ENCODE measurements at places on chromosomes 5 and 9. TPM values are rescaled to one million over a fixed set of nuclear protein-coding genes. Genes with fewer than 3 reads are reported as not detected.

DNA sequence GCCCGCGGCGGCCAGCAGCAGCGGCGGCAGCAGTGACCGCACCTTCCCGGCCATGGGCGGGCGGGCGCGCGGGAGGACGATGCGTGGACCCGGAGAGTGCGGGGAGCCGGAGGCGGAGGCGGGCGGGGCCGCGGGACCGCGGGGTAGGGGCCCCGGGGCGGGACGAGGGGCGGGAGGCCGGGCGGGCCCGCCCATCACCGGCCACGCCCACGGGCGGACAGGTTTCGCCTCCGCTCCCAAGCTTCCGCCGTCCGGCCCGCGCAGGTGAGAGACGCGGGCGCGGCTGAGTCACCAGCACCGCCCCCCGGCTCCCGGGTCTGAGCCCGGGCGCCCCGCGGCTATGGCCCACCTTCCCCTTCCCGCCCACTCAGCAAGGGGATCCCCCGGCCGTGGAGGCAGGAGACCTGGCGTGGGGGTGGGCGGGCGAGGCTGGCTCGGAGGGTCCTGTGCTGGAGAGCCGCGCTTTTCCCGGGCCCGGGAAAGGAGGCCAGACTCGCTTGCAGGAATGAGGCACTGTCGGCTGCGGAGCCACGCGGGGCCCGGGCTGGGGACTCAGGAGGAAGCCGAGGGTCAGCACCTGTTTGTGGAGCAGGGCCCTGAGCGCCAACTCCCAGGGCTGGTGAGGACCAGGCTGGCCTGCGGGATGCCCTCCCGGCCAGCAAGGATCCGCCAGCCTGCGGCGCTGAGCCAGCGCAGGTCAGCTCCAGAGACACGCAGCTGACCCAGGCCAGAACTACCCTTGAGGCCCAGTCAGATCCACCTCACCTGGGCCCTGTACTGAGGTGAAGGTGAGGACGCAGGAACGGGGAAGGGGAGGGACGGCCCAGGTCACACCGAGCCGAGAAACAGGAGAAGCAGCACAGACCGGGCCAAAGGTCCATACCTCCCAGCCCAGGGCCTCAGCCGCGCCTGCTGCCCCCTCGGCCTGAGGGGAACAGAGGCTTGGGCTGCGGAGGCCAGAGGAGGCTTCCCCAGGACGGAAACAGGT is at the start of gene ENTPD2:
TSS of gene ENTPD2 (minus strand) at position 118 of the 988 bp plus-strand sequence. CDS start at position 54, 64 bp downstream.
- DNase-seq: no peak

GRCh38 chr5:140631036-140631417 is 1.9 kb downstream of the CD14 start:
- no peak for DNase-seq

DNA sequence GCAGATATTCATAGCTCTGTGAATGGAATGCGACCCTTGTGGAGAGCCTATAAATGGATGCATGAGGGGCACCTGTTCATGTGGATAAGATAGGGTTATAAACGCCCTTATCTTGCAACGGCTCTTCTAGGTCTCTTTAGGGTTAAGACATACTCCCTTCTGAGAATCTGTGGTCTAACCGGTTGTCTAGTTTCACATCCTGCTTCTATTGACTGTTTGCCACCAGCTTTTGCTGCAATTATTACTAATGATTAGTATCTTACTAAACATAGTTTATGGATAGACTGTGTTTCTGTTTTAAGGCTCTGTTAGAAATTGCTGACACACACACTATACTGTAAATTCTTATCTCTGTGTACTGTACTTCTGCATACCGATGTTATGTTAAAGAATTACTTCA is 198.9 kb upstream of the CYLC2 start:
- DNase-seq: no peak

- DNase-seq: no peak
These were observed 8.5 kb upstream of the ITGA1 start for GRCh38 chr5:52779213-52779612.

DNA sequence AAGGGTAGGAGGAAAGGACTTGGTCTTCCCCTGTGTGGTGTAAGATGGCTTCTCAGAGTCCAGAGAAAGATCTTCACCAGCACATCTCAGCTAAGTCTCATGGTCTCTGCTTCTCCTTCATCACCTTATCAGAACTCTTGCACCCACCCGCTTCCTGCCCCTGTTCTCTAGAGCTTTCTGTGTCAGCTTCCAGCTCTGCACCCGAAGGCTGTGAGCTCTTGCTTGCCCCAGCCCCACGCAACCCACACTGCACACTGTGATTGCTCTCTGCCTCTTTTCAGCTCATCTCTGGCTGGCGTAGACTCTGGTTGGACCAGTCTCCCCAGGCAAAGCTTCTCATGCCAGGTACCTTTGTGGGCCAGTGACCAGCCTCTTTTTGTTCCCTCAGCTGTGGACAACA is 93.2 kb upstream of the RAPGEF1 start:
- no peak for DNase-seq

PRELID2 gene
- polyA plus RNA-seq: 4.3 TPM

LCN2 gene
- polyA plus RNA-seq: not detected

MLLT3 gene
- polyA plus RNA-seq: 32.1 TPM

SPATA31E1 gene
- not detected for polyA plus RNA-seq

- DNase-seq: no peak
These were observed 23.4 kb downstream of the GLT6D1 start for GRCh38 chr9:135615666-135616618.

DNA sequence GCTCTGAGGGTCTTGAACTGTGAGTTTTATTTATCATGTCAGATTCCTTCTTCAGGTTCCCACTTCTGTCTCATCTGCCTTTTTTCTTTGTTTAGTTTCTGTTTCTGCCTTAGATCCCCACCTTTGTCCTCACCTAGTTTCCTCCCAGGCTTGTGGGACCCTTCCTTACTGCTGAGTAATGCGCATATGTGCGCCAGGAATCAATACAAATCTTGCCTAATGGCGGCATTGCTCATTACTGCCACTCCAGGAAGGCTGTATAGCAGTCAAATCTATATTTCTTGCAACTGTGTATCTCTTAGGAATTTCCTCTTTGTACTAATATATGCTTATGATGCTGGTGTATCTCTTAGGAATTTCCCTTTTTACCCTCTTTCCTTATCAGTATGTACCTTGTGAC is 465.4 kb downstream of the DMRT2 start:
- no peak for DNase-seq

GRCh38 chr9:113973226-113973625 is 97.1 kb downstream of the ZNF618 start:
- no peak for DNase-seq

MYORG gene
- 0.21 TPM for polyA plus RNA-seq

DNA sequence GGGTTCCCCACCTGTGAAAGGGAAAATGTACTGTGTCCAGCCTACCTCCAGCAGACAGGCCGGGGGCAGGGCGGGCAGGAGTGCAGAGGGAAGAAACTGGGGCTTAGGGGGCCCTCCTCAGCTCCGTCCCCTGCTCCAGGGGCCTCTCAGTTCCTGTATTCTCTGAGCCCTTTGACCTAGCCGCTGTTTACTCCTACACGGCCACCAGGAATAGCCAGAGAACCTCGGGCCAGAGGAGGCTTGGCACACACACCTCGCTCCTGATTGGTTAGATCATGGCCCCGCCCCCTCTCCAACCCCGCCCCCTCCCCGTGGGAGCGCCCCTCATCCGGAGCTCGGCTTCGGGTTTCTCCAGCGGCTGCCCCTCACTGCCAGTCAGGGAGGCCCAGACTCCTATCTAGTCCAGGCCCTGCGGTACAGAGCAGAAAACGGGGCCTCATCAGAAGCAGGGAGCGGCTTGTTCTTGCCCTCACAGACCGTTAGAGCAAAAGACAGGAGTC is 2.2 kb downstream of the ST6GALNAC6 start:
- DNase-seq: no peak

DNA sequence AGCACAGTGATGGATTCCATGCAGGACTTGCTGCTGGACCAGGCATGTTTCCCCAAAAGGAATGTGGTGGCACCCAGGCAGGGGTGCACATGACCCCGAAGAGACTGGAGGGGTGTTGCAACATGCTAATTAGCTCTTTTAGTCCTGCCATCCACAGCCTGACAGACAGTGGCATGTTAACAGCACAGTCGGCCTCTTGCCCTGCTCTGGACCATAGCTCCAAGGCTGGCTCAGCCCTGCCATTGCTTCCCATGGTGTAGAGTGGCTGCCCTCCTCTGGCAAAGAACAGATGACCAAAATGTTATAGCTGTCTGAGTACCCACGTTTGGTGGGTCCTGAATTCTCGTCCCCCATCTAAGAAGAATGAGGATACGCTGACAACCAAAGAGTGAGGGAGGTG is 736.4 kb upstream of the PTPRD start:
- DNase-seq: no peak

DNA sequence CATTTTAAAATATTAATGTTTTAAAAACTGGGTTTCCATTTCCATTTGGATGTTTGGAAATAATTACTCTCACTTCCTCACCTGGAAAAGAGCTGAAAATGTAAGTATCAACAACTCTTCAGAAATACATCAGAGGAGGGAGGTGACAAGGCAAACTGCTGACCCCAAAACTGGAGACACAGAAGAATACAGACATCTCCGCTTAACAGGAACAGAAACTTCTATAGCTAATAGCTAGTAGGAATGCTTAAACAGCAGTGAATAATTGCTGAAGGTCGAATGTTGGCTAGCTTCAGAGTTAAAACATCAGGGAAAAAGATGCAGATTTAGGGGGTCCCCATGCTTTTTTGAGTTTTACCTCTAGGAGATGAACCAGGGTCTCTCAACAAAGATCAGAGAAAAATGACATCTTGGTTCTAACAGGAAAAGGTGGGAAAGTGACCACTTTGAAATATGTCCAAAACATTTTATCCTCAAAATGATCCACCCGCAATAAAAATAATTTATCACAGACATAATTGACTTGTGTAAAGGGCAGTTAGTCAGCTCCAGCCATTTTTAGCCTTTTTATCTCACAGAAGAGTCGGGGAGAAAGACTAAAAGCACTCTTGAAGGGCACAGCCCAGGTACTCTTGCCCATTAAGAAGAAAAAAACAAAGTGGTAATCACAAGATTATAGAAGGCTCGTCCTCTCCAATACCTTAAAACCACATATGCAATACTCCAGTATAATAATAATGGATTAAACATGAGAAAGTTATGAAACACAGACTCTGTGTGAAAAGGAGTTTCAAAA is 1474.9 kb downstream of the EFNA5 start:
- no peak for DNase-seq

GRCh38 chr9:4400731-4401130 is 89.5 kb upstream of the SLC1A1 start:
- no peak for DNase-seq

- DNase-seq: no peak
These were observed 87.8 kb downstream of the ZNF618 start for GRCh38 chr9:113963696-113964494.

CBY3 gene
- not detected for polyA plus RNA-seq

SPINK7 gene
- not detected for polyA plus RNA-seq

DNA sequence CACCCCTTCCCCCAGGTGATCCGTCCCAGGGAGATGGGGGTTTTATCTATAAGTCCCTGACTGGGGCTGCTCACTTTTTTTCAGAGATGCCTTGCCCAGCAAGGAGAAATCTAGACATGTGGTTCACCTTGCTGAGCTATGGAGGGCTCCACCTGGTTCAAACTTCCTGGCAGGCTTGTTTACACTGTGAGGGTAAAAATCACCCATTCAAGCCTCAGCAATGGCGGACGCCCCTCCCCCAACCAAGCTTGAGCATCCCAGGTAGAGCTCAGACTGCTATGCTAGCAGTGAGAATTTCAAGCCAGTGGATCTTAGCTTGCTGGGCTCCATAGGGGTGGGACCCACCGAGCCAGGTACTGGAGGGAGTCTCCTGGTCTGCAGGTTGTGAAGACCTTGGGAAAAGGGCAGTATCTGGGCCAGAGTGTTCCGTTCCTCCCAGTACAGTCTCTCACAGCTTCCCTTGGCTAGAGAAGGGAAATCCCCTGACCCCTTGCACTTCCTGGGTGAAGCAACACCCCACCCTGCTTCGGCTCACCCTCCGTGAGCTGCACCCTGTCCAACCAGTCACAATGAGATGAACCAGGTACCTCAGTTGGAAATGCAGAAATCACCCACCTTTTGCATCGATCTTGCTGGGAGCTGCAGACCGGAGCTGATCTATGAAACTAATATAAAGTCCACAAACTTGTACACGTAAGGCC is 231.7 kb downstream of the CTNND2 start:
- no peak for DNase-seq

DNA sequence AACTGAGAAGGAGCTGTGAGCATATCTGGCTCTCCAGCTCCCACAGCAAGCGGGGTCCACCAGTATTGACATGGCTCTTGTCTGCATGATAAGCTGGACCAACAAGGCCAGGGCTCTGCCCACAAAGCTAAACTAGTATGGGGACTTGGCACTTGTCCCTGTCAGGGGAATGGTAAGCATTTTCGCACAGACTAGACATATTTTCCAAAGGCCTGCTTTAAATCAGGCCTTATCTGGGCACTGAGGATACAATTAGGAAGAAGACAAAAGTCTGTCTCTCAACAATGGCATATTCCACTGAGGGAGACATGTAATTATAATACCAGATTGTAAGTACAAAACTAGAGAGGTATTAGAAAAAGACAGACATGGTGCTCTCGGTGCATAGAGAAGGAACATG is 32.1 kb downstream of the CSF2 start:
- DNase-seq: no peak

DNA sequence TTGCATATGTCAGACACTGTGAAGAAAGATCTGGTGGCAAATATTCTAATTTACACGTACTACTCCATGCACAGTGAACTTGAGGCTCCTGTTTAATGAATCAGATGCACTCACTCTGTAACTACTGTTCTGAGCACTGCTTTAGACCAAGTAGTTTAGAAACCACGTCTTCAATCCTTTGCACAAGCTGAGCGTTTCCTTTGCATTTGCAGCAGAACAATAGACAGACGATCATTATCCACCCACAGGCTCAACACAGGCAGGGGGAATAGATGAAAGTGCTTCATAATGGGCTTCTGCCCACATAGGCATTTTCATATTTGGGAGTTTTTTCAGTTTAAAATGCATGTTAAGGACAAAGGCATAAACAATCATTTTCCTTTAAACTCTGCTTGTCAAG is 423.3 kb upstream of the ADAMTS16 start:
- DNase-seq: no peak

ZDHHC11 gene
- 0.15 TPM for polyA plus RNA-seq

DNA sequence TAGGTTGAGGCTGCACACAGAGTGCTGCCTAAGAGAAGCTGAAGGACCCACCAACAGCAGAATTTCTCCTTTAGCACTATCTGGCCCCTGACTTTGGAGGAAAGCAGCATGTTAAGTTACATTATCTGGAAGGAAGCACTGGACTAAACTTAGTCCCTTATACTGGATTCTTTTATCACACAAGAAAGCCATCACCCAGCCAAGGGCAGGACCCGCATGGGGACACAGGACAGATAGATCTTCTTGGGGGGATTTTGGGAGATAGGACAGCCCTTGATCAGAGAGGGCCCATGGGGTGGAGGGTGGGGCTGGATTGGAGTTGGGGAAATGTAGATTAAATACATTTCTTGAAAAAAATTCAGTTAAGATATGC is 14.4 kb downstream of the ANKRD33B start:
- no peak for DNase-seq

- no peak for DNase-seq
These were observed 530.8 kb upstream of the CLINT1 start for GRCh38 chr5:158389786-158390185.

DNA sequence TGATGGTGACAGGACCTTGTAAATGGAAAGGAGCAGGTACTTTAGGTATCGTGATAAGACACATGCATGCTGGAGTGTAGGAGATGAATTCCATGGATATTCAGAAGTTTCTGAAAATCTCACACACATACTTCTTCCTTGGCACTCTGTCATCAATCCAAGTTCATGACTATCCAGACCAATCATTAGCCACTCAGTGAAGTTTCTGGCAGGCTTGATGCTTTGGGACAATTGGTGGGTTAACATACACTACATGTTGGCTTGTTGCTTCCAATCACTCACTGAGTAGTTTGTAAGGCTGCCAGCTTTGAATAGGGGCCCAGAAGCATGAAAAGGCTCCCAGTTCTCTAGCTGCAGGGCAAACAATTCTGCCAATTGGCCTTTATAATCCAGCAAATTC is 147.6 kb downstream of the CEMIP2 start:
- DNase-seq: no peak
